ENCODE measurements at places on chromosomes 11 and 22.

- DNase-seq, result no peak
Observed at GRCh38 chr22:43999378-43999777, 24.7 kb upstream of the PARVB start.

DNA sequence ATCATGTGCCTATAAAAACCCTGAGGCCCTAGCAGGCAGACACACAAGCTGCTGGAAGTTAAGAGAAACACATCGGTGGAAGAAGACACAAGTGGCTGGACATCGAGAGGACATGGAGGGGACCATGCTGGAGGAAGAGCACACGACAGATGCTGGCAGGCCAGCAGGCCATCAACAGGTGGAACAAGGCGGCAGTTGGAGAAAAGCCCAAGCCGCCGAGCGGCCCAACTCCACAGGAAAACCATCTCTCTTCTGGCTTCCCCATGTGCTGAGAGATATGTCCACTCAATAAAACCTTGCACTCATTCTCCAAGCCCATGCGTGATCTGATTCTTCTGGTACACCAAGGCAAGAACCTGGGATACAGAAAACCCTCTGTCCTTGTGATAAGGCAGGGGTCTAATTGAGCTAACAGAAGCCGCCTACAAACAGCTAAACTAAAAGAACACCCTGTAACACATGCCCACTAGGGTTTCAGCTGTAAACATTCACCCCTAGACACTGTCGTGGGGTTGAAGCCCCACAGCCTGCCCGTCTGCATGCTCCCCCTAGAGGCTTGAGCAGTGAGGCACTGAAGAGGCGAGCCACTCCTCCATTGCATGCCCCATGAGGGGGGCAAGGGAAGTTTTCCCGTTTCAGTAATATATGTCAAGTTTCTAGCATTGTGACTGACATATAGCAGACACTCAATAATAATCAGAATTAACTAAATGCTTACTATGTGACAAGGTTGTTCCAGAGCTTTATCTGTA is 39.0 kb upstream of the MMP20 start:
- DNase-seq, result no peak

- DNase-seq, result peak; percentile 91
Observed at GRCh38 chr11:123137431-123138224, 57.4 kb downstream of the CLMP start.

DNA sequence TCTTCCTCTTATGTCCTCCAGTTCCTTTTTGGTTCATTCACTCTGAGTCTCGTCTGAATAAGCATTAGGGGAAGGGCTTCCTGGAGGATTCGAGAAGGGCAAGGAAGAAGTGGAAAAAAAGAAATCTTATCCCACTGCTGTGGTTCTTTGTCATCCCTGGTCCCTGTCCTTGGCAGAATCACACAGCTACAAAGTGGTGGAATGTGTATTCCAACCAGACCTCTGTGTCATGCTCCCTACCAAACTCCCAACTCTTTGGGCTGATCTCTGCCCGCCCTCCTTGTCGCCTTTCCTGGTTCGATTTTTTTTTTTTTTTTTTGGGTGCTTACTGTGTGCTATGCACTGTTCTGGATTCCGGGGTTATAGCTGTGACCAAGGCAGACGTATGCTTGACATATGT is 61.0 kb downstream of the TEAD1 start:
- DNase-seq, result no peak

DNA sequence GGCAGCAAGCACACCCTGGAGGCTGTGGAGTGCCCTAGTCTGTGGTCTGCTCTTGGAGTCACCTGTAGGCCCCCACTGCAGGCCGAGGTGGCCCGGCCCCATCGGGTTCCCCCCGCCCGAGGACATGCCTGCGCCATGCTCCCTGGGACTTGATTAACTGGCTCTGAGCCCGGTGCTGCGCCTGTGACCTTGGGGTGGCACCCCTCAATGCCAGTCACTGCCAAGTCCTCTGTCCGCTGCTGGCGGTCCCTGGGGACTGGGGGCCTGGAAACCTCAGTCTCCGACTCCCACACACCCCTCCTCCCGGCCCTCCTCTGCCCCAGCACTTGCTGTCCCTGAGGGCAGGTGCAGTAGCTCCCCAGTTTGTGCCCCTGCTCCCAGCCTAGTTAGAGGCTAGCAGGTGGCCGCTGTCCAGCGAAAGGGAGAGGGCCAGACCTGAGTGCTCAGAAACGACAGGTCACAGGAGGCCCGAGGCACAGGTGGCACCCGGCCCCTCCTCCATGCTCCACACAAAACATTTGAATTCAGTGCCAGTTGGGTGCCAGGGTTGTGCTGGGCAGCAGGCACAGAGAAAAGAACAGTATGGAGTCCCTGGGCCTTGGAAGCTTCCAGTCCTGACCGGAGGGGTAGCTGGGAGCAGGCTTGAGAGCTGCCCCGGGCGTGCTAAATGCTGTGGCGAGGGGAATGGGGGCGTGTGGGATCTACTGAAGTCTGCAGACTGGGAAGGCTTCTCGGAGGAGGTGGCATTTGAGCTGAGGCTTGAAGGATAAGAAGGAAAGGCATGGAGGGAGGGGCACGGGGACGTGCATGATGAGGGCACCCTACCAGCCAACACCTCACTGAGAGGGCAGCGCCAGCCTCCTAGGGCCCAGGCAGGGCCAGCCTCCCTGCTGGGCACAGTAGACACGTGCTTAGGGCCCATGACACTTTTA is 16.4 kb upstream of the FLRT1 start:
- DNase-seq, result no peak

GRCh38 chr11:32830413-32830738 is 649 bp downstream of the PRRG4 start:
- DNase-seq, result no peak

- no peak for DNase-seq
Observed at GRCh38 chr11:36757075-36757474, 159.0 kb upstream of the RAG2 start.

DNA sequence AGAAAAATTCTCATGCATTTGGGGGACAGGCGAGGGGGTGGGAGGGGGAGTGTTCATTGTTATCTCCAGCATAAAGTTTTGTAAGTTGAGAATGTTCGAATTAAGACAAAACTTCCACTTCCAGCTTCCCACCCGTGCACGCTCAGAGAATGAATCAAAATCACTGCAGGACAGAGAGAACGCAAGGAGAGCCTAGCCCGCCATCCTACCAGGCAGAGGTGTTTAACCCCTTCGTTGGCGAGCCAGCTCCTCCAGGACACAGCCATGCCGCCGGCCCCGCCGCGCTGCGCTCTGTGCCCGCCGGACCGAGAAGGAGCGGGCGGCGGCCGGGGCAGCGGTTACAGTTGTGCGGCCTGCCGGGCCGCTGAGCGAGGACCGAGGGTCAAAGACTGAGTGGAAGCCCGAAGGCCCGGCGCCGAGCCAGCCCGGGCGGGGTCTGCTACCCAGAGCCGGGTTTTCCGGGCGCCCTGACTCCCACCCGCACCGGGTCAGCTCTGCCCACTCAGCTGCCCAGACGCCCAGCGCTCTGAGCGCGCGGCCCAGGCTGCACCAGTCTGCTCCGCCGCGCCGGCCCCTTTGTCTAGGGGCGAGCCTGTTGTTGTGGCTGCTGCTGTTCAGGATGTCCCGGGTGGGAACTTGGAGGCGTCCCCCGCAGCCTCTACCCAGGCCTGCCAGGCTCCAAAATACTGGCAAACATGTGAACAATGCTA is at the start of gene NOX4:
Gene NOX4, minus strand, starts transcription at position 395 of the 710 bp plus-strand sequence. Its CDS starts 129 bp downstream, at position 266.
- peak; percentile 81 for DNase-seq

DNA sequence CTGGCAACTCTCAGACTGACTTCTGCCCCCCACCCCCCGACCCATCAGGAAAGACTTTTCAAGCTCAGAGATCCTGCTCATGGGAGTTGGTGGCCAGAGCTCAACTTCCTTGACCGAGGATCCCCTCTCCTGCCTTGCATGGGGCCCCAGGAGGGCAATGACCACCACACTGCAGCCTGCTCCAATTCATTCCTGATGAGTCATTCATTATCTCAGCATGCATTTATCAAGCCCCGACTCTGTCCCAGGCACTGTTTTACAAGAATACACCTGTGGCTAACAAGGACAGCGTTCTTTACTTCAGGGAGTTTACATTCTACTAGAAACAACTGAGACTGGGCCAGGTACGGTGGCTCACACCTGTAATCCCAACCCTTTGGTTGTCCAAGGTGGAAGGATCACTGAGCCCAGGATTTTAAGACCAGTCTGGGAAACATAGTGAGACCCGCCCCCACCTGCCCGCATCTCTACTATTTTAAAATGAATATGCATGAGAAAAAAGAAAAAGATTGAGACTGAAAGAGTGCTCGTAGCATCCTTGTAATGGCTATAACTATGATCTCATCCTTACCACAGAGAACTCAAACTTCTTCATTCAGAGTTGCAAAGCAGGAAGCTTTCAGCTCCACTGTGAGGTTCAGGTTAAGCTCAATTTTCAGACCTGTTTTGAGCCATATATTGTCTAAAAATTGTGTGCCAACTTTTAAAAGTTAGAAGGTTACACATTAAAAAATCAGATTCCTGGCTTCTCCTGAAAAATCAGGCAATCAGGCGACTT is 60.4 kb downstream of the FEZ1 start:
- no peak for DNase-seq

DNA sequence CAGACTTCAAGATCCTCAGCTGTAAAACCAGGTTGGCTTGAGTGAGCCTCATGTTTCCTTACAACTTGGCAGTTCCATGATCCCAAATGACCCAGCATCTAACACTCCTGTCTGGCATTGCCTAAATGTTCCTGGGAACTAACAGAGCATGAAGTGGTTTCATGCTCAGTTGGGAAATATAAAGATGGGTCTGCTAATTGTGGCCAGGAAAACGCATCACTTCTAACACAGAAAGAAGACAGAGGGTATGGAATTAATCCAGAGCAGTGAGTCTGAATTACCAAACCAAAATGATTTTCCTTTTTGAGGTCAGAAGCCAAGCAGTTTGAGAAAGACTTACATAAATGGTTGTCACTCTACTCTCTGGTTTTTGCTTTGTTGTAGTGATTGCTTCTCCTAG is 60.5 kb upstream of the MMP13 start:
- DNase-seq, result no peak

DNA sequence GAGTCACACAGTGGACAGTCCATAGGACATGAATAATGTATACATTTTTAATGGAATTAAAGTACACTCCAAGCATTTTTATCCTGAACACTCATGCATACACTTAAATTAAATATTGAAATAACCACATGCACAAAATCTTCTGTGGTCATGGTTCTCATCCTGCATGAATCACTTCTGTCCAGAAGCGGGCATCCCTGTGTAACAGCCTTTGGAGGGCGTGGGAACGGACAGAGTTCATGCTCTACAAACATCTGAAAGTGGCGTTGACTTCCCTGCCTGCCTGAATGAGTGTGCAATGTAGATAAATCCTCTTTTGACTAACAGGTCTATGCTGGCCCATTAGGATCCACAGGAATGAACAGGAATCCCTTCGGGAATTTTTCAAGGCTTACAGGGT is 780.2 kb downstream of the BRD1 start:
- no peak for DNase-seq

DNA sequence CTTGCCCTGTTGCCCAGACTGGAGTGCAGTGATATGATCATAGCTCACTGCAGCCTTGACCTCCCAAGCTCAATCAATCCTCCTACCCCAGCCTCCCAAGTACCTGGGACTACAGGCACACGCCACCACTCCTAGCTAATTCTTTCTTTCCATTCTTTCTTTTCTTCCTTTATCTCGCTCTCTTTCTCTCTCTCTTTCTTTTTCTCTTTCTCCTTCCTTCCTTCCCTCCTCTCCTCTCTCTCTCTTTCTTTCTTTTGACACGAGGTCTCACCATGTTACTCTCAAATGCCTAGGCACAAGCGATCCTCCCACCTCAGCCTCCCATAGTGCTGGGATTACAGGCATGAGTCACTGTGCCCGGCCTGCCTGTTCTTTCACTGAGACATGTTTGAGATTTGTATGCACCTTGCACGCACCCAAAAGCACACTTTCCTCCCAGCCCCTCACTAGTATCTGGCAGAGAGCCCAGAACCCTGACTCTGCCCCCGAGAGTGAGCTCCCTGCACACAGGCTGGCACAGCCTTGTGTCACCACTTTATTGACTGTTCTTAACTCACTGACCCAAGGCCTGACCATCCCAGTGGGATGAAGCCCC is 56.8 kb downstream of the CD6 start:
- DNase-seq, result no peak

DNA sequence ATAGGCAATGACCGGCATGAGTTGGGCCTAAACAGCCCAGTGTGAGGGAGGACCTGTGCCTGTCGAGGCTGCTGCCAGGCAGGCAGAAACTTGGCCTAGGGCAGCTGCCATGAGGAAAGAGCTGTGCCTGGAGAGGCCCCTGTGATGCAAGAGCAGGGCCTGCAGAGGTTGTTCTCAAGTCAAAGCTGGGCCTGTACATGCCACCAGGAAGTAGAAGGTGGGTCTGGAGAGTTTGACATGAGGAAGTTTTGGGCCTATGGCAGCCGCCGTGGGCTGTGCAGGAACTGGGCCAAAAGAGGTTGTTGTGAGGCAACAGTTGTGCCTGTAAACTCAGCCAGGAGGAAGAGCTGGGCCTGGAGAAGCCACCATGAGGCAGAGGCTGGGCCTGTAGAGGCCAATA is 43.2 kb downstream of the OR4C45 start:
- DNase-seq, result no peak

DNA sequence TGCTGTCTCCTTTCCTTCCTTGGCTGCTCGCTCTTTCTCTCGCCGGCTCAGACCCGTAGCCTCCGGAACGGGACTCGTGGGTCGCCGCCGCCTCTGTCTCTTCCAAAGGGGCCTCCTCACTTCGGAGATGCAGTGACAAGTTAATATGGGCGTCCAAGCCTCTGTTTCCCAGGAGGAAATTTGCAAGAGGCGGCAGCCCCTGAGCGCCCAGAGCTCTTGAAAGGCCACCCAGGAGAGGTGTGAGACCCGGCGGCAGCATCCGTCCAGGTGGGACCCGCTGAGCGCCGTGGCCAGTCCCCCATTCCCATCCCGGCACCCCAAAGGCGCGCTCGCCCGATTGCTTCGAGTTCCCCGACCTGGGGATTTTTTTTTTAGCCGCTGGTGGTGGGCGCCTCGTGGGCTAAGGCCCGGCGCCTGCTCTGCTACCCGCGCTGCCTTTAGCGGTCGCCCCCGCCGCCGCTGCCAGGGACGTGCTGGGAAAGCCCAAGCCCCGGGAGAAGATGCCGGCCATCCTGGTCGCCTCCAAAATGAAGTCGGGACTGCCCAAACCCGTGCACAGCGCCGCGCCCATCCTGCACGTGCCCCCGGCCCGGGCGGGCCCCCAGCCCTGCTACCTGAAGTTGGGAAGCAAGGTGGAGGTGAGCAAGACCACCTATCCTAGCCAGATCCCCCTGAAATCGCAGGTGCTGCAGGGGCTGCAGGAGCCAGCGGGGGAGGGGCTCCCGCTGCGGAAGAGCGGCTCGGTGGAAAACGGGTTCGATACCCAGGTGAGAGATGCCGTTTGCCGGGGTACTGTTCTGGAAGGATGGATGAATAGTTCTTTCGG is 772 bp downstream of the NAV2 start:
- DNase-seq, result no peak

- no peak for DNase-seq
Observed at GRCh38 chr11:1359556-1359955, 30.2 kb upstream of the BRSK2 start.

DNA sequence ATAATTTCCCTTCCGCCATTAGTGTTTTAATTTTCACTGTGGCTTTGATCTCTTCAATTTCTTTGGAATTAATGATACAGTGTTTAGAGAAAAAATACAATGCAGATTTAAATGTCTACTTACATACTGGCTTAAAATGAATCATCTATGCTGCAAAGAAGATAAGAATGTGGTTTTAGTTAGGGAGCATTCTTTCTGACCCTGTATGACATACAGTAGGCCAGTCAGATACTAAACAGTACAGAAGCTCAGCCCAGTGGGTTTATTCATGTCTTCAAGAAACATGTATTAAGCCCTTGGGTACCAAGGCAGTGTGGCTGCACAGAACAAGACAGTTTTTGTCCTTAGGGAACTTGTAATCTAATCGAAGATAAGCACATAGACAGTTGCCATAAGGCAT is 268.8 kb downstream of the DDX10 start:
- DNase-seq, result no peak

GRCh38 chr11:63920126-63920938 is 3.4 kb upstream of the RCOR2 start:
- peak; percentile 89 for DNase-seq

Data from left hindlimb (tissue), 1 donor.